Stimulated activated CD4-positive, alpha-beta T cell treated with anti-CD3 and anti-CD28 coated beads, Interleukin-4, amount 100 ng/mL, for 24 hours (primary cell): ENCODE measurements at places on chromosomes 16 and 17.

- DNase-seq = no peak
These were observed 177.9 kb upstream of the NLRP1 start for GRCh38 chr17:5762191-5762590.

DNA sequence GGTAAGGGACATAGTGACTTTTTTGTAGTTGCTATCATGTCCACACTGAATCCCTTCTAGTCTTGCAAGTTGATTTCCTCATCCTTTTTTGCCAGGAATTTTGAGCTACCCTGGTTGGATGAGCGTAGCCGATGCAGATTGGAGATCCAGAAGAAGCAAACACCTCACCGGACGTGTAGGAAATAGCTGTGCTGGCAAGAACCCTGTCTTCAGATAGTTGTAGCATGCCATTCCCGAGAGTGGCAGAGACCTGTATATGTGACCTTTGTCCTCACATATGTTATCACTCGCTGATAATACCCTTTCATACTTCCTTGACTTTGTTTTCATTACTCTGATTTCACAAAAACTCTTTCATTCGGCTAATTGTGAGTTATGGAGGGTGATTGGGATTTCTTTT, 6.2 kb upstream of the CASC3 start:
- DNase-seq = no peak

DNA sequence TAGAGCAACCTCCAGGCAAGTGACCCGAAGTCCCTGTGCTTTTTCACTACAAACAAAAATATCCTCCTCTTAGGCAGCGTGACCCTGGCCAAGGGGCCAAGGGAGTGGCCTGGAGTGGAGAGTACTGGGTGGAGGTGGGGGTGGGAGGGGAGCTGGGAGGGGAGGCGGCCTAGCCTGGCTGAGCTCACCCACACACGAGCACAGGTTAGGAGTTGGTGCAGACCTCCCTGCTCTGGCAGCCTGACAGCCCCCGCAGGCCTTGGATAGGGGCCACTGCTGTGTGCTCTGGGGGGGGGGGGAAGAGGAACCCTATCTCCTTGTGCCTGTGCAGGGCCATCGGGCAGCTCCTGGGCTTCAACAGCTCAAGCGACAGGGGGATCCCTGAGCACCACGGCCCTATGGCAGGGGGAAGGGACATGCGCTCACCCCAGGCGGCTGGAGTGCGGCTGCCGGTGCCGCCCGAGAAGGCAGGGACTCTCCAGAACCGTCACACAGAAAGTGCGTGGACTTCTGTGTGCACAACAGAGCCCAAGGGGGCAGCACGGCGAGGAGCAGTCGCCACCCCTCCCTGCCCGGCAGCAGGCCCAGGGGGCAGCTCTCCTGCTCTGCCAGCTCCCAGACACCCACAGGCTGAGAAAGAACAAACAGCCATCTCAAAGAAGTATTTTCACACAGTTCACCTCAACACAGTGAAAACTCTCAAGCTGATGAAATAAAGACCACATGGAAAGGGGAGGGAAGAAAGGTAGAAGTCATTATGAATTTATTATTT, 13.3 kb downstream of the SLC16A3 start:
- DNase-seq = no peak

DNA sequence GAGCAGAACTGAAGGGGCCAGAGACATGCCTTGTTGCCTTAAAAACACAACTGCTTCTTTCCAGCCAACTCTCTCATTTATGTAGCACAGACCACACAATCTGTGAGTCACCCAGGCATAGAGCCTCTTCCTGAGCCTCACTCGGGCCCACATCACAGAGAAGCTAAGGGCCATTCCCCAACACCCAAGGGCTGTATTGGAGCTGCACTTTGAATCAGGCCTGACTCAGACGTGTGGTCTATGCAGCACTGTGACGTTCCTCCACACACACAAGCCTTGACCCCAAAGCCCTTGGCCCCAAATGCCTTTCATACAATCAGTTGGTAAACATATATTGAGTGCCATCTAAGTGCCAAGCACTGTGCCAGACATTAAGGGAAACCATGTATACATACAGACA, 308.9 kb upstream of the DYNLRB2 start:
- DNase-seq = peak; percentile 10

- DNase-seq = no peak
These were observed 195.1 kb downstream of the CCDC182 start for GRCh38 chr17:57550016-57550415.

GRCh38 chr16:76970087-76970744, 220.8 kb upstream of the MON1B start:
- DNase-seq = no peak

DNA sequence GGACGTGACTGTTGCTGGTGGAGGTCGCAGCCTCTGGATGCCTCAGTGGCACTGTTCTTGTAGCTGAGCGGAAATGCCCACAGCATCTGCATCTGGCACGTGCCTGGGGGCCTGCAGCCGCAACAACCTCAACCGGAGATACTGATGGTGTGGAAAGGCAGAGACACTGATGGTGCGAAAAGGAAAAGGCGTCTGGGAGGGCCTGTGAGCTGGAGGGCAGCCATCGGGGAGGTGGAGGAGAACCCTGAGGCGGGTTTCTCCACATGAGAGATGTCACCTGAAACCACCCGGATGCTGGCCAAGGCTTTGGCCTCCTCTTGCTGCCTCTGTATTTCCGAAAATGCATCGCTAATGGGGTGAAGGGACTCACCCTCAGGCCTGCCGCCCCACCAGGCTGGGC, 284.8 kb upstream of the WSB1 start:
- no peak for DNase-seq

DNA sequence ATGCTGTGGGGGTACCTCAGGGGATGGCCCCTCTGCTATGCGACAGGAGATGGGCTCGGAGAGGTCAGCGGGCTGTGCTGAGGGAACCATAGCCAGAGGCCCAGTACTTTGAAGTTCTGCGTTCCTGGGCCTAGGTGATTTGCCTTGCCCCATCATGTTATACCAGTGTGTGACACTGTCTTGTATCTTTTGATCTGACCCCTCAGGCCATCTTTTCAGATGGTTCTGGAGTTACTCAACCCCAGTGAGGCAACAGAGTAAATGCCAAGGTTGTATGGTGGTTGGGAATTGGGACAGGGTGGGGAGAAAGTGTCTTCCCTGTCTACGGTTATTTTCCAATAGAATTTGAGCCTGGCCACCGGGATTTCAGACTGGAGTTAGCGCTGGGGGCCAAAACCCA, 8.5 kb downstream of the MSI2 start:
- no peak for DNase-seq

DNA sequence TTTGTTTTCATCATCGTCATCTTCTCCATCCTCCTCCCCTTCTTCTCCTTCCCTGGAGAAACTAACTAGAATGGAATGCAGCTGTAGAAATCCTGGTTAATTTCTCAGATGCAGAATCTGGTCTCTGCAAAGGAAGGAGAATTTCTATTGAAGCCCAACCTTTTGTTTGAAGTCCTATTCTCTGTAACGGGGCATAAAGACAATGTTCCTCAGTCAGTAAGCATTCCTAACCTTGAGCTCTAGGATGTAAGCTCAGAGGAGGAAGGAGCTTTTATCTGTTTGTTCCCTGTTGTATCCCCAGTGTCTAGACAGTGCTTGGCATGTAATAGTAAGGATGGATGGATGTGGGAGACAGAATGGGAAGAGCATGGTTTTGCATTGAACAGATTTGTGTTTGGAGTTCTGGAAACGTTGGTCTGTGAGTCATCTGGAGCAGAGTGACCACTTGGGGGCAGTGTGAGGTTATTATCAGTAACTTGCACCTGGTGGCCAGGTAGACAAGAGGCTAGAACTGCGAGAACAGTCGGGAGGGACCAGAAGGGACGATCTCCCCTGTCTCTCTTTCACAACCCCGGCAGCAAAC, 363.7 kb downstream of the SNX29 start:
- DNase-seq = peak; percentile 14

DNA sequence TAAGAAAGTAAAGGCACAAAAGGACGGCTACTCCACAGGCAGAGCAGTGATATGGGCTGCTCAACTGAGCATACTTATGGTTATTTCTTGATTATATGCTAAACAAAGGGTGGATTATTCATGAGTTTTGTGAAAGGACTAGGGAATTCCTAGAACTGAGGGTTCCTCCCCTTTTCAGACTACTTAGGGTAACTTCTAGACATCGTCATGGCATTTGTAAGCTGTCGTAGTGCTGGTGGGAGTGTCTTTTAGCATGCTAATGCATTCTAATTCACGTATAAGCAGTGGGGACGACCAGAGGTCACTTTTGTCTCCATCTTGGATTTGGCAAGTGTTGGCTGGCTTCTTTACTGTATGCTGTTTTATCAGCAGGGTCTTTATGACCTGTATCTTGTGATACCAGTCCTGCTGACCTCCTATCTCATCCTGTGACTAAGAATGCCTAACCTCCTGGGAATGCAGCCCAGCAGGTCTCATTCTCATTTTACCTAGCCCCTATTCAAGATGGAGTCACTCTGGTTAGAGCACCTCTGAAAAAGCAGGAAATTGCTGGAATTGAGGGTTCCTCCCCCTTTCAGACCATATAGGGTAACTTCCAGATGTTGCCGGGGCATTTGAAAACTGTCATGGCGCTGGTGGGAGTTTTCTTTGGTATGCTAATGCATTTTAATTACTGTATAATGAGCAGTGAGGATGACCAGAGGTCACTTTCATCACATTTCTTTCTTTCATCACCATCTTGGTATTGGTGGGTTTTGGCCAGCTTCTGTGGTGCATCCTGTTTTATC, 388.5 kb downstream of the XYLT1 start:
- no peak for DNase-seq

GRCh38 chr17:61144137-61144536, 255.5 kb upstream of the TBX2 start:
- DNase-seq = no peak

- DNase-seq = no peak
These were observed 13.3 kb downstream of the UTS2R start for GRCh38 chr17:82384730-82385481.

DNA sequence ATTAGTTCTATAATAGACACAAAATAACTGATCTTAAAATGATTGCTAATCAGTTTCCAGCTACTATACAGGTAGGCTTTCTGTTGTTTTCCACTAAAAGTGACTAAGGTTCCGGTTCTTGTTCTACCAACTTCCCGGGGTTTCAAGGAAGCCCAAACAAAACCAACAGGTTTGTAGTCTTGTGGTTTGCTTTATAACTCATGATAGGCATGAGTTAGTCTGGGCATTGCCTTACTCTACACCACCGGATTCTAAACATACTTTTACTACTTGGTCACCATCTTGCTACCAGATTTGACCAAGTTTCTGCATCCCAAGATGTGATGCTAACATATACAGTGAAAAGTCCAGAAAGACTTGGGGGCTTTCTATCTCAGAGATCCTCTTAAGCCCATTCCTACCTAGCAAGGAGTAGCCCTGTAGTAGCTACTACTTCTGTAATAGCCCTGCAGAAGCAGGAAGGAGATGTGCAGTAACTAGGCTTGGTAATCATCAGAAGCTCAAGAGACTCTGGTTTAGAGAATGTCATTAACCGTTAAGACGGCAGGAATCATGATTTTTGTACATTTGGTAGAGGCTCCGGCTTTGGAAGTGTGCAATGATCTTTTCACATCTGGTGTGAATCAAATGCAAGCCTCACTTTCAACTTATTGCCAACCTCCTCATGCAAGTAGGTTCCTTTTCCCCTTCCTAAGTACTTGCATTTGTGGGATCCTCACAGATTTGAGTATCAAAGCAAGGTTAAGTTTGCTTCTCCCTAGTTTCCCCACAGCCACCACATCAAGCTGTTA, 1.6 kb downstream of the FAM117A start:
- no peak for DNase-seq

- DNase-seq = peak; percentile 95
These were observed at the start of gene C17orf107 for GRCh38 chr17:4899341-4900230. Gene C17orf107 (plus strand): TSS chr17:4899536. CDS start chr17:4899763, 227 bp downstream.

GRCh38 chr17:4591529-4591928, 7.2 kb downstream of the SMTNL2 start:
- no peak for DNase-seq

DNA sequence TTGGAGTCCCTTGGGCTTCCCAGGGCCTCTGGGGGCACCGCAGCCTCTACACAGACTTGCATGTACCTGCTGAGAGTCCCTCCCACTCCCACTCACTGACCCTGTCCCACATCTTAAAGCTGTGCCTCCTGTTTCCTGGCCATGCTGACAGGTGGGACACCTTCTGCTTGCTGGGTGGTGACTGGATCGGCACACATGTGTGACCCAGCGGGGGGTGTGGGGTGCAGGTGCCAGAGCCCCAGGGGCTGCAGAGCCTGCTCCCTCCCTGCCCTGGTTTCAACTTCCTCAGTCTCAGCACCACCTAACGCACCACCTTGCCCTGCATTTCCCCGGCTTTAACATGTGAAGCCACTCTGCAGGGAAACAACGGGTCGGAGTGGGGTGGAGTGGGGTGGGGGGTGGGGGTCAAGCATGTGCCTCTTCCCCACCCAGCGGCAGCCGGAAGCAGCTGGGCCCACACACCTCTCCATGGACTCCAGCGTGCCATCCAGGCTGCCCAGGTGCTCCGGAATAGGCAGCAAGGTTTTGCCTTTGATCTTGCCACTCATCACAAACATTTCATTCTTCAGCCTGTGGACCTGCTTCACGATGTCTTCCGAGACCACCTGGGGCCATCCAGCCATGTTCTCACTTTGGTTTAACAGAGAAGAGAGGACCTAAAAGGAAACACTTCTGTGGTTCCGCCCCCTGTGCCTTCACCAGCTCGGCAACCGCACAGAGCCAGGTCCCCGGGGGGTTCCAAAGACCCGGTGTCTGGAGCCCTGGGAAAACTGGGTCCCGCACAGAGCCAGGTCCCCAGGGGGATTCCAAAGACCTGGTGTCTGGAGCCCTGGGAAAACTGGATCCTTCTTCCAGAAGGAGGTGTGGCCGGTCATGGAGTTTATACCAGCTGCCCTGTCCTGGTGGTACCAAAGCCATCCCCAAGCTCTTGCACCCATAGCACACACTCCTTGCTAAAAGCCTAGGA, 4.7 kb downstream of the DNAH17 start:
- DNase-seq = no peak

GRCh38 chr16:69663846-69664245, 62.5 kb downstream of the NQO1 start:
- no peak for DNase-seq

DNA sequence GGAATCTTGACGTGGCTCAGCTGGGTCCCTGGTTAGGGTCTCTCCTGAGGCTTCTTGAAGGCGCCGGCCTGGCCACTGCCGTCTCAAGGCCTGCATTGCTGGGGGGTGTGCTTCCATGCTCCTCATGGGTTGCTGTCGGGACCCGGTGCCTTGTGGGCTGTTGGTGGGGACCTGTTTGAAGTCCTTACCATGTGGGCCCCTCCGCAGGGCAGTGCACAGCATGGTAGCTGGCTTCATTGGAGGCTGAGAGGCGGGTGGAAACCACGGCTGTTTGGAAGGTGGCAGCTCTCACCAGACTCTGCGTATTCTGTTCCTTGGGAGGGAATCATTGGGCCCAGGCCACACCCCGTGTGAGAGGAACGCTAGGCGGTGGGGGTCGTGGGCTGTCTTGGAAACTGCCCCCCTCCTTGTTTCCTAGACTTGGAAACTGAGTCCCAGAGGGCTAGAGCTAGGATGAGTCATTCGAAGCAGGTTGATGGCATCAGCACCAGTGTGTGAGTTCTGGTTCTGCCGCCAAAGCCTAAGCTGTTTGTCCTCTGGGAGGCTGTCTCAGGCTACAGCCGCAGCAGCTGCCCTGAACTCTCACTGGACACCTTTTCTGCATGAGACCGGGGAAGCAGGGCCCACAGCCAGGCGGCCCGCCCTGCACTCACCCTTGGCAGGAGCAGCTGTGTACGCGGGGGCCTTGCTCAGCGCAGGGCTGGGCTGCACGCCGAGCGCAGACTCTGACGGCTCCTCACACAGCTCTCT, 35.2 kb downstream of the ZNF750 start:
- no peak for DNase-seq

- DNase-seq = no peak
These were observed 5.3 kb upstream of the MAPK7 start for GRCh38 chr17:19372866-19373504.

GRCh38 chr16:56460101-56460500, 8.7 kb downstream of the OGFOD1 start:
- DNase-seq = no peak
